Sigmoid colon (tissue), 7 donors: ENCODE measurements at places on chromosomes 3 and 15. TPM values are rescaled to one million over a fixed set of nuclear protein-coding genes. Genes with fewer than 3 reads are reported as not detected.
A peak's percentile ranks its signal among the peaks of the same experiment; 100 is the strongest.

The LRRC28 gene
- total RNA-seq, result 24.4 TPM

The MB21D2 gene
- total RNA-seq, result 7.1 TPM

The CPN2 gene
- total RNA-seq, result not detected

The ATP6V1A gene
- total RNA-seq, result 29.0 TPM

- H3K36me3 ChIP-seq, result no peaks in the 10 kb centered on the region
- no peaks in the 10 kb centered on the region for H3K4me1 ChIP-seq
- no peak overlapping the region for H3K4me3 ChIP-seq
- no peaks in the 10 kb centered on the region for H3K27me3 ChIP-seq
- no peak overlapping the region for H3K27ac ChIP-seq
These were observed 24.0 kb upstream of the TEX9 start for GRCh38 chr15:56341201-56341600.

GRCh38 chr15:88800026-88800425, 3.2 kb upstream of the ACAN start:
- H3K4me1 ChIP-seq, result no peaks in the 10 kb centered on the region
- DNase-seq, result no peak
- no peaks in the 10 kb centered on the region for H3K36me3 ChIP-seq
- H3K4me3 ChIP-seq, result no peak overlapping the region
- H3K27me3 ChIP-seq, result peaks cover 11% of the 10 kb centered on the region

- peaks cover 17% of the 10 kb centered on the region for H3K27me3 ChIP-seq
- peaks cover 4% of the 10 kb centered on the region for H3K4me1 ChIP-seq
- H3K36me3 ChIP-seq, result no peaks in the 10 kb centered on the region
- H3K27ac ChIP-seq, result no peak overlapping the region
These were observed 5.4 kb downstream of the ANPEP start for GRCh38 chr15:89809093-89809786.

The CHRM5 gene
- not detected for total RNA-seq

DNA sequence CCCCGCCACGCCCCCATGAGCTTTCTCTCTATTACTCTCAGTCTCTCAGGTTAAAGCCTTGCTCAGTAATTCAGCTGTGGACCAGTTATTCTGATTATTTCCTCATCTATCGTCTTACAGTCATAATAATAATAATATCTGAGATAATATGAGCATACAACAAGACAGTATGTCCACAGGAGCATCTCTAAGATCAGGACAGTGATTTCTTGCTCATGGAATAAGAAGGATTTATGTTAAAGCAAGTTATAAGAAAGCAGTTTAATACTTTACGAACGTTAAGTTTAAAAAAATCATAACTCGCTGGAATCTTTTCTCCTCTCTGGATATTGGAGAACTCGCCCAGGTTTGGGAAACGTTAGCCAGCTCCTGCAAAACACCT, 643 bp upstream of the LMCD1 start:
- no peaks in the 10 kb centered on the region for H3K4me1 ChIP-seq
- no peaks in the 10 kb centered on the region for H3K27me3 ChIP-seq
- no peak for DNase-seq
- H3K27ac ChIP-seq, result peak overlapping the region; percentile 86
- no peaks in the 10 kb centered on the region for H3K36me3 ChIP-seq

GRCh38 chr3:37053753-37054152, 60.4 kb downstream of the MLH1 start:
- DNase-seq, result no peak
- H3K27me3 ChIP-seq, result no peaks in the 10 kb centered on the region
- H3K36me3 ChIP-seq, result peaks cover 25% of the 10 kb centered on the region
- peaks cover 20% of the 10 kb centered on the region for H3K4me1 ChIP-seq

The TMEM108 gene
- total RNA-seq, result 3.0 TPM

The GOLGA8S gene
- total RNA-seq, result 0.36 TPM

GRCh38 chr3:140529096-140529495, 148.8 kb upstream of the TRIM42 start:
- H3K27me3 ChIP-seq, result no peaks in the 10 kb centered on the region
- no peaks in the 10 kb centered on the region for H3K4me1 ChIP-seq
- no peaks in the 10 kb centered on the region for H3K36me3 ChIP-seq

- H3K27me3 ChIP-seq, result no peaks in the 10 kb centered on the region
- DNase-seq, result peak; percentile 86
- no peaks in the 10 kb centered on the region for H3K4me1 ChIP-seq
- peak overlapping the region; percentile 38 for H3K4me3 ChIP-seq
These were observed 26.9 kb downstream of the BMF start for GRCh38 chr15:40081691-40082194.

The ZMYND10 gene
- total RNA-seq, result not detected

- H3K27ac ChIP-seq, result no peak overlapping the region
- H3K27me3 ChIP-seq, result no peaks in the 10 kb centered on the region
- H3K36me3 ChIP-seq, result no peaks in the 10 kb centered on the region
- no peak overlapping the region for H3K4me3 ChIP-seq
- H3K4me1 ChIP-seq, result peaks cover 36% of the 10 kb centered on the region
These were observed 17.2 kb downstream of the EPHB3 start for GRCh38 chr3:184578822-184579221.

DNA sequence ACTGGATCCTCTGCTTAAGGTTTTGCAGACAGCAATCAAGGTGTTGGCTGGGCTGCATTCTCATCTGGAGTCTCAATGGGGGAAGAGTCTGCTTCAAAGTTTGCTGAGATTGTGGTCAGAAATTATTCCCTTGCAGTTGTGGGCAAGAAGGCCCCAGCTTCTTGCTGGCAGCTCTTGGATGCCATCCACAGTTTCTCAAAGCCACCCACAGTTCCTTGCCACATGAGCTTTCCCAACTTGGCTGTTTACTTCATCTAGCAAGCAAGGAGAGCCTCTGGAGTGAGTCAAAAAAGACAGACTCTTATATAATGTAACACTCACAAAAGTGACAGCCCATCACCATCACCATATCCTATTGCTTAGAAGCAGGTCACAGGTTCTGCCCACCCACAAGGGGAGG, 62.1 kb upstream of the ABHD2 start:
- peaks cover 3% of the 10 kb centered on the region for H3K4me1 ChIP-seq
- no peaks in the 10 kb centered on the region for H3K27me3 ChIP-seq
- no peak for DNase-seq
- H3K4me3 ChIP-seq, result no peak overlapping the region

DNA sequence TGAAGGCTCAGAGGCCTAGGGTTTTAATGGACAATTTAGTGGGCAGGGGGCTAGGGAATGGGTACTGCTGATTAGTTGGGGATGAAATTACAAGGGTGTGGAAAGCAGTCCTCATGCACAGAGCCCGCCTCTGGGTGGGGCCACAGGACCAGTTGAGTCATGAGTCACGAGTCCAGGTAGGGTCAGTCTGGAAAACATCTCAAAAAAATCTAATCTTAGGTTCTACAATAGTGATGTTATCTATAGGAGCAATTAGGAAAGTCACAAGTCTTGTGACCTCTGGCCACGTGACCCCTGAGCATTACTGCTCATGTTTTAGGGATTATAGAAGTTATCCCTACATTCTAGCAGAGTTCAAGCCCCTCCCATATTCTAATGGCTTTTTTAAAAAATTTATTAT, 18.6 kb upstream of the IREB2 start:
- no peaks in the 10 kb centered on the region for H3K36me3 ChIP-seq
- H3K4me1 ChIP-seq, result no peaks in the 10 kb centered on the region
- no peak overlapping the region for H3K4me3 ChIP-seq

DNA sequence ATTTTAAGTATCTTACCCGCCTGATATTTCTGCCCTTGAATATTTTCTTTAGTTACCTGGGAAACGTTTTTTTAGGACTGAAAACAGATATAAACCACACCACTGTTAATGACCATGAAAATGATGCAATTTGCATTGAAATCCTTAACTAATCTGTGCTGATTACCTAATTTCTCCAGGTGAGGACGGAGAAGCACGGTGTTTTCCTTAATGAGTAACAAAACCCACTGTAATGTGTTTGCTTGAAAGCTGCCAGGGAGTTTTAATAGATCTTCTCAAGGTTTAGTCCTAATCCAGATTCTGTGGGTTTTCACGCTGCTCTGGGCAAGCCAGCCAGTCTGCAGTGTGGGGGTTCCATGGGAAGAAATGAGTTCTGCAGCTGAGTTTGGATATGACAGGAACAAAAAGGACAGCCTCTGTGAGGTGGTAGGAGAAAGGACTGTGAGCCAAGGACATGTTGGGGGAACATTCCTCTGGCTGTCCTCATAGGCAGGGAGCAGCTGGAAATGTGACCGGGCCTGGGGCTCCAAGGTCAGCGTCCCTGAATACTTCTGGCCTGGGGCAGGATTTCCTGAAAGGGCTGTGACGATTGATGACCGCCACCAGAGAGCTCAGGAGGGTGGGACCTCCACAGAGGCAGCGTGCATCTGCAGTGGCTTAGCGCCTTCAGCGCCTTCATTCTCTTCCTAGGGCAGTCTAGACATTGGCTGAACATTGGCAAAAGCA, 18.6 kb downstream of the THSD4 start:
- H3K27ac ChIP-seq, result no peak overlapping the region
- no peaks in the 10 kb centered on the region for H3K36me3 ChIP-seq
- no peaks in the 10 kb centered on the region for H3K4me1 ChIP-seq
- no peaks in the 10 kb centered on the region for H3K27me3 ChIP-seq

DNA sequence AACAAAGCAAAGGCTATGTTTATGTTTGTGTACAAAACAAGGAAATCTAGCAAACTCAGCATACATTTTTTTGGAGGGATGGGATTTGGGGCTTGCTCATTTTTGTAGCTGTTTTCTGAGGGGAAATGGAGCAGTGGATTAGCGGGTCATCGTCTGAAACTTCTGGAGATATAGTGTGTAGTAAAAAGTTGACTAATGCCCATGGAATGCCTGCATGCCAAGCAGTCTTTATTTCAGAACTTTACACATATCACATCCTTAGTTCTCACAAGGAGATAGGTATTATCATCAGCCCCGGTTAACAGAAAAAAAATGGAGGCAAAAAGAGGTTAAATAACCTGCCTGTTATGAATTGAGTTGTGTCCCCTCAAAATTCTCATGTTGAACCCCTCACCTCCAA, 47.1 kb downstream of the ATP13A4 start:
- H3K27ac ChIP-seq, result no peak overlapping the region
- no peak overlapping the region for H3K4me3 ChIP-seq
- DNase-seq, result no peak
- no peaks in the 10 kb centered on the region for H3K4me1 ChIP-seq

The GOLGA6A gene
- not detected for total RNA-seq

The GRIP2 gene
- 1.7 TPM for total RNA-seq

DNA sequence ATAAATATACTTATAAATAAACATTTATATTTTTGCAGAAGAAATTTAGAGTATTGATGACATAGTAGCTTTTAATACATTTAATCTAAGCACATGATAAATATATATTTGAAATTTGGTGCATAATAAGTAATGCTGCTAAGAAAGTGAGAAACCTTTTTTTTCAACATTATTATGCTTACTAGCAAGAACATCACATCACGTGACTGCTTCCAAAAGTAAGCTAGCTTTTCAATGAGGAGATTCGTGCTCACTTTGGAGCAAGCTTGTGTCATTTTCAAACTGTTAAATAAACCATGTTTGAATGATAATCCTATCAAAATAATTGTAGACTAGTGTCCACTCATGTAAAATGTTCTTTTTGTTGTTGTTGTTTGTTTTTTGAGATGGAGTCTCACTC, 109.0 kb upstream of the SLC4A7 start:
- H3K36me3 ChIP-seq, result no peaks in the 10 kb centered on the region
- no peak overlapping the region for H3K4me3 ChIP-seq
- no peak for DNase-seq
- no peaks in the 10 kb centered on the region for H3K27me3 ChIP-seq
- peaks cover 54% of the 10 kb centered on the region for H3K4me1 ChIP-seq

GRCh38 chr15:43943511-43943910, 116.7 kb downstream of the WDR76 start:
- no peaks in the 10 kb centered on the region for H3K27me3 ChIP-seq
- no peak overlapping the region for H3K27ac ChIP-seq
- H3K4me3 ChIP-seq, result no peak overlapping the region
- no peaks in the 10 kb centered on the region for H3K36me3 ChIP-seq
- H3K4me1 ChIP-seq, result no peaks in the 10 kb centered on the region

The P2RY13 gene
- total RNA-seq, result 1.8 TPM

The TNK2 gene
- total RNA-seq, result 12.5 TPM

DNA sequence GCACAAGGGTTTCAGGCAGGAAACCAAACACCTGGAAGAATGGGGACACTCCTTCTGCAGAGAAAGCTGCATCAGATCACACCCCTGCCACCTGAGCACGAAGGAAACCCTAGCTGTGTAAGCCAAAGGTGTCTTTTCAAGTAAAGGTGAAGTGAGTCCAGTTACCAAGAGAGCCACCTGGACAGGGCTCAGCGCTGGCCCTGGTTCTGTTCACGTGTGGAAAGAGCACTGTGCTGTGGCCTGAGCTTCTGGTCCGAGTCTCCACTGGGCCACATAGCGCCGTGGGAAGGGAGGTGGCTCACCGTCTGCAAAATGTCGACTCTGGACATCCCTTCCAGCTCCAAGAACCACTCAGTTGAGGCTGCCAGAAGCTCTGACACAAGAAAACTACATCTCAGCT, 151.1 kb downstream of the ADAMTS17 start:
- no peaks in the 10 kb centered on the region for H3K4me1 ChIP-seq
- DNase-seq, result peak; percentile 33
- H3K27me3 ChIP-seq, result no peaks in the 10 kb centered on the region
- no peaks in the 10 kb centered on the region for H3K36me3 ChIP-seq
- H3K4me3 ChIP-seq, result no peak overlapping the region

- H3K36me3 ChIP-seq, result no peaks in the 10 kb centered on the region
- DNase-seq, result peak; percentile 13
- H3K4me3 ChIP-seq, result no peak overlapping the region
These were observed 23.1 kb downstream of the BHLHE40 start for GRCh38 chr3:5002174-5002870.

GRCh38 chr15:22810853-22811338, 24.5 kb downstream of the NIPA1 start:
- H3K36me3 ChIP-seq, result no peaks in the 10 kb centered on the region
- no peak overlapping the region for H3K4me3 ChIP-seq
- DNase-seq, result no peak
- H3K27me3 ChIP-seq, result no peaks in the 10 kb centered on the region

- no peak overlapping the region for H3K27ac ChIP-seq
- H3K4me1 ChIP-seq, result no peaks in the 10 kb centered on the region
- no peak for DNase-seq
- H3K27me3 ChIP-seq, result no peaks in the 10 kb centered on the region
- no peaks in the 10 kb centered on the region for H3K36me3 ChIP-seq
These were observed 238.8 kb downstream of the RPLP1 start for GRCh38 chr15:69691307-69692015.

GRCh38 chr15:83835479-83835878, 181.6 kb downstream of the ADAMTSL3 start:
- no peaks in the 10 kb centered on the region for H3K36me3 ChIP-seq
- DNase-seq, result no peak
- no peak overlapping the region for H3K4me3 ChIP-seq
- no peak overlapping the region for H3K27ac ChIP-seq
- H3K4me1 ChIP-seq, result no peaks in the 10 kb centered on the region

DNA sequence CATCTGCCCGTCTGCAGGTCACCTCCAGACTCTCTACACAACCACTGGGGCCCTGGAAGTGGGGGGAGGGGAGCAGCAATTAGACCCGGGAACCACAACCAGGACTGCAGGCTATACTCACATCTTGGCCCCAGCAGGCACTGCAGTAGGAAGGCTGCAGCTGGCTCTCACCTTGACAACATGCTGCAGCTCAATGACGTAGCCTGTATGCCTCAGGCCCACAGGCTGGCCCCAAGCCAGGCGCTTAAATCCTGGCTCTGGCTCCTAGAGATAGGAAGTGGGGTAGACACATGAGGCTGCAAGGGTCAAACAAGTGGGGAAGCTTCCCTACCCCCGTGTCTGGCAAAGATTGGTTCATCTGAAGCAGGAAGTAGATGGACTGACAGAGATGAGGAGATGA, 4.6 kb upstream of the QRICH1 start:
- H3K4me3 ChIP-seq, result no peak overlapping the region
- no peak overlapping the region for H3K27ac ChIP-seq
- peaks cover 57% of the 10 kb centered on the region for H3K36me3 ChIP-seq
- DNase-seq, result no peak
- peaks cover 14% of the 10 kb centered on the region for H3K4me1 ChIP-seq
- no peaks in the 10 kb centered on the region for H3K27me3 ChIP-seq

- H3K36me3 ChIP-seq, result no peaks in the 10 kb centered on the region
- H3K4me1 ChIP-seq, result peaks cover 34% of the 10 kb centered on the region
- H3K4me3 ChIP-seq, result no peak overlapping the region
- no peaks in the 10 kb centered on the region for H3K27me3 ChIP-seq
- no peak for DNase-seq
These were observed 35.4 kb upstream of the LACTB start for GRCh38 chr15:63086271-63086670.

The ERC2 gene
- 5.7 TPM for total RNA-seq
